Skin of body (tissue), 3 donors: ENCODE measurements at places on chromosomes 4 and X.

GRCh38 chr4:56276547-56276946, 110.7 kb downstream of the AASDH start:
- DNase-seq: no peak

GRCh38 chr4:47852136-47852535, 14.3 kb upstream of the CORIN start:
- DNase-seq: no peak

GRCh38 chr4:187380181-187380581, 615.4 kb upstream of the ZFP42 start:
- no peak for DNase-seq

DNA sequence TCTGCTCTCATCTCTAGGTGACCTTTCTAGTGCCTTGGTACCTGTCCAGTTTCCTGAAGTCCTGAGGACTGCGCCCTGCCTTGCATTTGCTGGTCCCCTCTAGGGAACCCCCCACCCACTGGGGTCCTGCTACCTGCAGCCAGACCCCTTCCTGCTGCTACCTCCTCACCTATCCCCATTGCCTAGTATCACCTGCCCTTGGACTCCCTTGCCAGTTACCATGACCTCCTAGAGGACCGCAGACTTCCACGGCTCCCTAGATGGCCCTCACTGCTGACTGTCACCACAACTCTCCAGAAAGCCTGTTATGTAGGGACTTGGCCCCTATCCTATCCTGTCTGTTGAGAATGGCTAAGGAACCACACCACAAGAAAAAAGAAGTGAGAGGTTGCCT, 166.6 kb downstream of the EFNB1 start:
- DNase-seq: no peak

- DNase-seq: no peak
Measured at GRCh38 chr4:122861172-122861943, 34.7 kb downstream of the FGF2 start.
